ENCODE measurements at places on chromosomes 13 and 19.
A peak's percentile ranks its signal among the peaks of the same experiment; 100 is the strongest.

DNA sequence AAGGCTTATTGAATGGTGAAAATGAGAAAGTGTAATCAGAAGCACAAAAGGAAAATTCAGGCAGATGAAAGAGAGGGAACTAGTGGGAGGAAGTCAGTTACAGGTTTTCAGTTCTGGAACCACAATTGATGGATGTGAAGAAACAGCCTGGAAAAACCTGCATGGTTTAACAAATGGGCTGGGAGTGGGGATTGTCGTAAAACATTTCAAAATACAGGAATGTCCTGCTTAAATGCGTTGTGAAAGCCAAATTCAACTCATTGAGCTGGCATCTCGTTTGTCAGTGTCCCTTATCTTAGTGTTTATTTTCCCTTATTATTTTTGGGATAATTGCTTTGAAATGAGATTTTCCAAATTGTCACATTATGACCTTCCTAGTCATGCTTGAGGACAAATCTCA is 106.5 kb upstream of the RFC3 start:
- DNase-seq = no peak

DNA sequence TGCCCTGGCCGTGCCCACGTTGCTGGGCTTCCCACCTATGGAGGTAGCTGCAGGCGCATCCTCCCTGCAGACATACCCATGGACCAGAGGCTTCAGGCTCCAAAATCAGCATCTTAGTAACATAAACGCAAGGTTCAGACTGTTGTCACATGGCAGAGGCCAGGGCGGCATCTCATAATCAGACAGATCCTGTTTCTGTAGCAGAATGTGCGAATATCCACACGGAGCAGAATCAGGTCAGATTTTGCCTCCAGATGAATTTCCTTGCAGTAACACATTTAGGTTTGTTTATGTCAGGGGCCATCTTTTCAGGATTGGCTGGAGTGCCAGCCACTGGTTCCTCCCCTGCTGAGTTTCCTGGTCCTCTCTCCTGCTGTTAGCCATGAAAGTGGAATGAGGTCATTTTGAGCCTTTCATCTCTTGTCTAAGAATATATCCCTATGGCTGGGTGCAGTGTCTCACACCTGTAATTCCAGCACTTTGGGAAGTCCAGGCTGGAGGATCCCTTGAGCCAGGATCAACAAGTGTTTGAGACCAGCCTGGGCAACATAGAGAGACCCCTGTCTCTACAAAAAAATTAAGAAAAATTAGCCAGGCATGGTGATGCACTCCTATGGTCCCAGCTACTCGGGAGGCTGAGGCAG is 20.5 kb downstream of the SMARCA4 start:
- DNase-seq = peak; percentile 59

- peak; percentile 82 for DNase-seq
Observed at GRCh38 chr13:43664700-43665191, 122.0 kb downstream of the ENOX1 start.

DNA sequence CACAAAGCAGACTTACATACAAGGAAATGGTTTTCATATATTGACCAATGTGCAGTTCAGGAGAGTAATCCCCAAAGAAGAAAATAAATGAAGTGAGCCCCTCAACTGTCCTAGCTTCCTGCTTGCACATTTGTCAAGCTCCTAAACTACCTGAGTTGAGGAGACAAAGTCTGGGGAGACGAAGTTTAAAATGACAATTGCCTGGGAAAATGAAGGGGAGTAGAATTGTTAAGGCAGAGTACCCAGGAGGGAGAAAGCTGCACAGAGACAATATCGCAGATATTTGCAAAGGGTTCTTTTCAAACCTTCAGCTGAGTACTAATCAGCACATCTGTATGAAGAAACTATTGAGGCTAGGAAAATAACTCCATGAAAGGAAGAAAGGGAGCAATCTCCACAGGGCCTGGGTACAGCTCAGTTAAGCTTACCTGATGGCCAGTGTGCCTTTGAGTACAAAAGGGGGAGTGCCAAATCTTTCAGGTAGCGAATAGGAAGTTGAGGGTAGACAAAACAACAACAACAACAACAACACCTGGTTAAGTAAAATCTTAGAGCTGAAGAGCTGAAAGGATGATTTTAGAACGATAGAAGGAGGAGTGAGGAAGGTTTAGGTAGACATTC is 1700.1 kb upstream of the PRR20A start:
- DNase-seq = no peak

- DNase-seq = no peak
Observed at GRCh38 chr19:1854039-1854541, 5.8 kb upstream of the REXO1 start.

DNA sequence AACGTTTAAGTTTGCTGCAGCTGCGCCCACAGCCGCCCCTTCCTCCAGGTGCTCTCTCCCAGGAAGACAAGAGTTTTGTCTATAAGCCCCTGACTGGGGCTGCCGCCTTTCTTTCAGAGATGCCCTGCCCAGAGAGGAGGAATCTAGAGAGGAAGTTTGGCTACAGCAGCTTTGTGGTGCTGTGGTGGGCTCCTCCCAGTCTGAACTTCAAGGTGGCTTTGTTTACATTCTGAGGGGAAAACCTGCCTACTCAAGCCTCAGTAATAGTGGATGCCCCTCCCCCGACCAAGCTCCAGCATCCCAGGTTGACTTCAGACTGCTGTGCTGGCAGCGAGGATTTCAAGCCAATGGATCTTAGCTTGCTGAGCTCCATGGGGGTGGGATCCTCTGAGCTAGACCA is 6.4 kb upstream of the ERICH6B start:
- DNase-seq = no peak

DNA sequence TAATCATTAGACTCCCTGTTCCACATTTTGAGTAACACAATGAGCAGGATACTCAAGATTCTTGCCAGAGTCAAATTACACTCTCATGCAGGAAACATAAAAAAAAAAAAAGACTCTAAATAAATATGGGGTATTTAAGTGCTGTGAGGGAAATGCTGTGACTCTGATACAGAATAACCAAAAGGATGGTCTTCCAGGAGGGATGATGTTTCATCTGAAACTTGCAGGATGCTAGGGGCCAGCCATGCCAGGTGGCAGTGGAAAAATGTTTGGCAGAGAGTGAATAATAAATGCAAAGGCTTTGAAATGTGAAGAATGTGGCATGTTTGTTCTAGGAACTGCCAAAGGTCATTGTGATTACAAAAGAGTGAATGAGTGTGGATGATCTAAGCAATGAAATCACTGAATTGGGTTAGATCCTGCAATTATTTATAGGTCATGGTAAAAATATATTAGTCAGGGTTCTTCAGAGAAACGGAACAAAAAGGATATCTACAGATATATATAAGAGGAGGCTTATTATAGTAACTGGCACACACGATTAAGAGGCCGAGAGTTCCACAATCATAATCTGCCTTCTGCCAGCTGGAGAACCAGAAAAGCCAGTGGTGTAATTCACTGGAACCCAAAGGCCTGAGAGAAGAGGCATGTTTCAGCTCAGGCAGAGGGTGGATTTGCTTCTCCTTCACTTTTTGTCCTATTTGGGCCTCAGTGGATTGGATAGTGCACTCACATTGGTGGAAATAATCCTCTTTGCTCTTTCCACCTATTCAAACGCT is 1832.8 kb upstream of the MIR17HG start:
- DNase-seq = peak; percentile 79

DNA sequence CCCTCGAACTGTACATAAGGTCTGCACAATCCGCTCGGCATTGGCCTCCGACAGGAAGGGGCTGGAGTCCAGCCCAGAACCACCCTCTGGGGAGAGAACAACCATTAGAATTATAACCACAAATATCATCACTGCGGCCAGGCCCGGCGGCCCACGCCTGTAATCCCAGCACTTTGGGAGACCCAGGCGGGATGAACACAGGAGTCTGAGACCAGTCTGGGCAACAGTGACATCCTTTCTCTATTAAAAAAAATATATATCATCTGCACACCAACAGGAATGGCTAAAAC is 11.4 kb downstream of the COQ8B start:
- DNase-seq = no peak

GRCh38 chr19:18060472-18060871 is 26.3 kb downstream of the IL12RB1 start:
- DNase-seq = no peak

- no peak for DNase-seq
Observed at GRCh38 chr13:109249780-109250528, 536.4 kb downstream of the IRS2 start.

DNA sequence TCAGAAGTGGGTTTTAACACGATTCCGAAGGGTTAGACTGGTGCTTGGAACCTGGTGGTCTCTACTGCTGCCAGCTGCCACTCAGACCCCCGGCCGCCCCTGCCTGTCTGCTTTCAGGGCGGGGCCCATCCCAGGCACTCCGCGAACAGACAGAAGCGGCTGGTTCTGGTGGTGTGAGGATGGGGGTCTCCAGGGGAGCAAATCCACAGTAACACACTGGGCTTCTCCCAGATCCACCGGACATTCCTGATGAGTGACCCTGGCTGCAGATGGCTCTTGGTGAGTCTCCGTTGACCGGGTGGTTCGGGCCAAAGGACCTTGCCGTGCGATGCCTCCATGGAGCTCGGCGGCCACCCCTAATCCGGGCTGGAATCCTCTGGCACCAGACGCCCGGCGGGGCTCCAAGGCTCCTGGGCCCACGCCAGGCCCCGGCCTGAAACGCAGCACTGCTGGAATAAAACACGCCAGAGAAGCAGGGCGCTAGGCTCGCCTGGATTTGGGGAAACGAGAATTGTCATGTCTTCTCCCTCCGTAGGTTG is 2.1 kb upstream of the PTBP1 start:
- no peak for DNase-seq

GRCh38 chr19:6023936-6024335 is 46.0 kb upstream of the RANBP3 start:
- DNase-seq = no peak

GRCh38 chr19:10979951-10980381 is 19.1 kb downstream of the SMARCA4 start:
- DNase-seq = no peak

DNA sequence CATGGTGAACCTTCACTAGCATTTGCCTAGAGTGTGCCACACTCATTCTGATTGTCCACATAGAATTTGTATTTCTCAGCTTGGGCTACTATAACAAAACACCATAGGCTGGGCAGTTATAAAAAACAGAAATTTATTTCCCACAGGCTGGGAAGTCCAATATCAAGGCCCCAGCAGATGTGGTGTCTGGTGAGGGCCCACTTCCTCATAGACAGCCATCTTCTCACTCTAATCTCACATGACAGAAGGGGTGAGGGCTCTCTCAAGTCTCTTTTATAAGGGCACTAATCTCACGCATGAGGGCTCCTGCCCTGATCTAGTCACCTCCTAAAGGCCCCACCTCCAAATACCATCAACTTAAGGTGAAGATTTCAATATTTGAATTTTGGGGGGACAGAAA is 53.6 kb downstream of the LRRC63 start:
- DNase-seq = no peak

DNA sequence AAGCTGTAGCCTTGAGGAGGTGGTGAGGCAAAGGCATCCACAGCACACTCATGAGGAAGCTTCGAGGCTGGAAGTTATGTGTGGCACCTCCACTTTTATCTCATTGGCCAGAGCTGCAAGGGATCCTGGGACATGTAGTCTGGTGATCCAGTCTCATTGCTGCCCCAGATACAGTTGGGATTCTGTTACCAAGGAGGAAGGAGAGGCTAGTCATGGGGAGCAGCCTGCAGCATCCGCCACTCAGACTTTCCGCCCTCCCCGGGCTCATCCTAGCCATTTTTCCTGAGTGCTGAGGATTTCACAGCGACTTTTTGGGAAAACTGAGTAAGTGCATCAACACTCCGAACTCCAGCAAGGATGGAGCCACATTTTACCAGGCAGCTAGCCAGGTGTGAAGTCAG is 74.4 kb downstream of the DPF1 start:
- peak; percentile 30 for DNase-seq

DNA sequence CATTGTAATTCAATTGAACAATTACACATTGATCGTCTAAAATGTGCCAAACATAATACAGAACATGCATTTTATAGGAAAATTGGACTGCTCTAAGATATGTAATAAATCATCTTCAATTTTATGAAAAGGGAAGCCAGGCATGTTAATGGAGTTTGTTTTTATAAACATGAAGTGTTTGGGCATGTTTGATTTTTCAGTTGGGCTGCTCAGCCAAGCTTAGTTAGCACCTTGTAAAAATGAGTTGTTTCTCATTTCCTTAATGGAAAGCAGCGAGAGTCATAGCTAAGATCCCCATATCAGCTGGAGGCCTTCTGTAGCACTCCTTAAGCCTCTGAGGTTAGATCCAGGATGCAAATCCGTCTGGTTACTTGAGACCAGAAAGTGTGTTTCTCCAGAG is 422.3 kb downstream of the SPRY2 start:
- no peak for DNase-seq

- peak; percentile 82 for DNase-seq
Observed at GRCh38 chr13:60146471-60146870, 17.3 kb downstream of the DIAPH3 start.

- no peak for DNase-seq
Observed at GRCh38 chr13:98576200-98576945, 534 bp downstream of the STK24 start.

DNA sequence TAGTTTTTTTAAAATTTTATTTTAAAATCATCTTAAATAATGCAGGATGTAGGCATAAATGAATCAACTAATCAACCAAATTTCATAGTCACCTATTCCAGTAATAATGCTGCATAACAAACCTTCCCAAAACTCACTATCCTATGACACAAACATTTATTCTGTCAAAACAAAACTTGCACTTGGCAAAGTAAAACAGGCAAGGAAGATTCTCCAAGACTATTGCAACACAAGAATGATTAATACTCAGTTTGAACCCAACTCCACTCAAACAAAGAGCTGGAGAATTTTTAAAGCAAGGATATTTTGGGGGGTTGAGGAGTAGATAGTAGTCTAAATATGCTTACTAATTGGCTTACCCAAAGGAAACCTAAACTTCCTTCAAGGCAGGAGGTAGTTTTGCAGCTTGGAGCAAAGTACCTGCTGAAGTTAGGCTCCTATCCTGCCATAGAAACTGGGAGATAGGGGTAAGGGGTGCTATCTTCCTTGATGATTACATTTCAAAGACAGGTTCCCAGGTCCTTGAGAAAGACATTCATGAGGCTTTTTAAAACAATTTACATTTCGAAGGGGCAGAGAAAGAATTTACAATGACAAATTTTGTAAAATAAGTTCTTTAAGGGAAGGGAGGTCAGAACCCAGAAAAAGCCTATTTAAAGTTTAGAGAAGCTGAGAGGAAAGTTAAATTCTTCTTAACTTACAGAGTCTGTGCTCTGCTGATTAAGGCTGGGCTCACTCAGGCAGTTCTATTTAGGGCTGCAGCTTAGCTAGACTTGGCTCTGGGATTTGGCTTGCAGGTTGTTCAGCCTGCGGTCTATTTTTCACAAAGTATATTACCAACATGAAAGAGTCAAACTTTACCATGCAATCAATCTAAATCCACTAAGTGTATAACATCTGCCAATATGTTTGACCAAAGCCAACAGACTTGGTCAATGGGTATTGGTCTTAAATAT is 549.0 kb downstream of the KCTD12 start:
- no peak for DNase-seq

GRCh38 chr13:42490676-42491075 is 83.3 kb upstream of the TNFSF11 start:
- no peak for DNase-seq

DNA sequence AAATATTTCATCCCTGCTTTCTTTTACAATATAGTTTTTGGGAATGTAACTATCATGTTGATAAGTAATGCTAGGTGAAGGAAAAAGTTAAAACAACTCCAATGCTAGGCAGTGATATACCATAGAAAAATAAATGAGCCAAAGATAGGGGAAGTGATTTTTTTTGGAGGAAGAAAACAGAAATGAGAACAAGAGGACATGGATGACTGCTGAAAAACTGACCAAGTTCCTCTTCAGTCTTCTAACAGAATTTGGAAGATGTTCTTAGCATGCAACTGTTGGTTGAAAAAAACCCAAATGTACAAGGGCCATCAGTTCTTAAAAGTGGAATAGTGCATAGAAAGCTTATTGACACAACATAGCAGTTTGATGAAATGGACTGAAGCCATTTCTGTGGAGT is 262.5 kb upstream of the STARD13 start:
- DNase-seq = no peak
